ENCODE measurements at places on chromosomes 2 and 18. TPM values are rescaled to one million over a fixed set of nuclear protein-coding genes. Genes with fewer than 3 reads are reported as not detected.
A peak's percentile ranks its signal among the peaks of the same experiment; 100 is the strongest.

DNA sequence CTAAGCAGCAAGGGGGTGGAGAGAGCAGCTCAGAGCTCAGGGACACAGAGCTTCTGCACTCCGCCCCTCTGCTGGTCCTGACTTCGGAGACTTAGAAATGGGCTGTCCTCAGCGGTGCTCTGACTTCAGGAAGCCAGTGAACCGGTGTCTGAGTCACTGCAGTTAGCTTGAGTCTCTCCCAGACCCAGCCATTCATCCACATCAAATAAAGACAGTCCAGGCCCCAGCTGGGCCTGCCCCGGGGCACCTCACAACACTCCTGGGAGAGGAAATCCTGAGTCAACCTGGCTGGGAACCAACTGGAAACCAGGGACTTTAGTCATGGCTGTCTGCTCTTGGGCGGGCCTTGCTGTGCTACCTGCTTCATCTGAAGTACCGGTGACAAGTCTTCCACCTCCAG, 5.4 kb upstream of the ITGB6 start:
- no peak for DNase-seq

DNA sequence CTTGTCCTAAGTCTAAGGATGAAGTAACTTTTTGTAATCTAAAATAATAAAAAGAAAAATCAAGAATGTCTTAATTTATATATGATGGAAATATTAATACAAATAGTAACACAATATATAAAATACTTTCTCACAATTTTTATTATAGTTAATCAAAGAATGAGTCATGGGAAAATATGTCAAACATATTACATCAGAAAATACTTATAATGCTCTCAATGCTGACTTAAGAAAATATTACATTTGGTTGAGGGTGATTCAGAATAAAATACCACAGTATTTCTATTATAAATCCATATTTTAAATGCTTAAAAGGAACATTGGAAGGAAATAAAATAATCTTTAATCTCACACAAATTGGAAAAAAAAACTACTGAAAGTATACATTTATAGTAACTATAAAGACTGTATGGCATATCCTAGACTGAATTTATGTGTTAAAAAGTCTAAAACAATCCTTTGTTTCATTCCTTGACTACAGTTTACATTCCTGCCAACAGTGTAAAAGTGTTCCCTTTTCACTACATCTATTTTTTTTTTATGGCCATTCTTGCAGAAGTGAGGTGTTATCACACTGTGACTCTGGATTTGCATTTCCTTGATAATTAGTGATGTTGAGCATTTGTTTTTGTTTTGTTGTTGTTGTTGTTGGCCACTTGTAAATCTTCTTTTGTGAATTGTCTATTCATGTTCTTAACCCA, 1573.5 kb upstream of the ACVR2A start:
- no peak for DNase-seq

DNA sequence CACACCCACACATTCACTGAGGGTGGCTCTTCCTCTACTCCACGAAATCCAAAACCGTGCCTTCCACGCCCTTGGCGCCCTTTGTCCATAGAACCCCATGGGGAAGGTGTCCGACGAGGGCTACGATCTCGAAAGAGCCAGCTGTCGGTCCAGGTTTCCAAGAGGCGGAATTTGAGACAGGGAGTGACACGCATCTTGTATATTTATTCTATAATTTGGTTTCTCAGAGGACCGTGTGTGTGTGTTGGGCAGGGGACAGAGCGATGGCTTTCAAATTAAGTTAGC, 726 bp downstream of the C2orf69 start:
- no peak for DNase-seq

Gene IL36A
- not detected for total RNA-seq

GRCh38 chr2:179344280-179344964, 79.8 kb upstream of the SESTD1 start:
- DNase-seq = no peak

DNA sequence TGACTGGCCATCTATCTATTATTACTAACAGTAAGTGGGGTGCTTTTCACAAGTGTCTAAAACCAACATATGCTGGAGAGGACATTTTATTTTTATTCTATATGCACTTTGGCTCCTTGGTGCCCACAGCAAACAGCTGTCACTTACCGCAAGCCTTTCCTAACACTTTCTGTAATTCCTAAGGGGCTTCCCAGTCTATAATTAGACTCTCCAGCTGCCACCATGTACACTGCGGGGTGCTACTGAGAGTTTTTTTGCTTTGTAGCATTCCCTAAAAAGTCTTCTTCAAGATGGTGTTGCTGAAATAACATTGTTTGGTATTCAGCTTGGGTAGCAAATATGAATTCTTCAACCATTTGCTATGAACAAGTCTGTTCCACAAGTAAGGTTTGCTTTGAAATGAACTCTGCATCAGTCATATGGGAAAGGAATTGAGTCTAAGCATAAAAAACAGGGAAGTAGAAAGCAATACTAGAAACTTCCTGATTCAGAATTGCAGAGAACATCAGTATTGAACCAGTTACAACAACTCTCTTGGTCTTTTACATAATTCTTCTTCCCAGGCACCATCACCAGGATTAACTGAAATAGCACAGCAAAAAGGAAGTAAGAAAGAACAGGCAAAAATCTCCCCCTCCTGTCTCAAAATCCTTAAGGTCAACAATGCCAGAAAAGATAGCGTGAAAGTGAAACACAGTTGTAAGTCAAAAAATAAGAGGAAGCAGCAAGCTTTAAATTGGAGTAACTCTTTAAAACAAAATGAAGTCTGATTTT, 28.6 kb downstream of the EPB41L3 start:
- no peak for DNase-seq

DNA sequence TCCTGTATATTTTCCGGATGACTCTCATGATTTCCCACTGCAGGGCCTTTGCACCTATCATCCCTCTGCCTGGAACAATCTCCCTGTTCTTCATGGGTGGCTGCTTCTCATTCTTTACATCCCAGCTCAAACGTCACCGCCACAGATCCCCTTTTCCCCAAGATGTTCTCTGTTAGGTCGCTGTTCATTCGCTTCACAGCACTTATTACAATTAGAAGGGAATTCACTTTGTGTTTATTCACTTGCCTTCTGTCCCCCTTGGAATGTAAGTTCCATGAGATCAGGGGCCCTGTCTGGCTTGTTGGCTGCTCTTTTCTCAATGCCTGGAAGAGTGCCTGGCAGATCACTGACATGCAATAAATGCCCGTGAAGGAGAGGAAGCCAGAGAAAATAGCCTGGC, 106.7 kb downstream of the FOXI3 start:
- no peak for DNase-seq

DNA sequence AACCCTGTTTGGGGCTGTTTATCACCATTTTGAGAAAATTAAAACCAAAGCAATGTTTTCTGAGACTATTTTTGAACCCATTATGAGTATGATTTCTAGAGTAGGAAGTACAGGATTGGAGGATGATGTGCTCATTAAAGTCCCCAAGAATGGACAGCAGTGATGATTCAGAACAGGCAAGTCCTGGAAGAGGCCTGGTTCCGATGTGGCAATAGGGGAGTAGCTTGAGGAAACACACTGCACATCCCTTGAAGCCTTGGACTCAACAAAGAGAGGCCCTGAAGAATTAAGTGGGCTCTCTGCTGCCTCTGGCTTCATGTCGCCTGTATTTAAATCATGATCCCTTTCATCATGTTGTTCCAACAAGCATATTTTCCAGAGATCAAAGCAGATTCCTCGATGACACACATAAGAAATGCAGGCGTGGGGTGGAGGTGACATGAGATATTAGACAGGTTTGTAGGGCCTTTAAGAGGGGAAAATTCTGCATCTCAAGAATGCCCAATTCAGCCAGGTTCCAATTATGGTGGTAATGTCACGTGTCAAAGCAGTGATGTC, 242.2 kb downstream of the FHOD3 start:
- DNase-seq = no peak

Gene SGPP2
- total RNA-seq = 0.33 TPM

Gene ASAP2
- total RNA-seq = 3.5 TPM

DNA sequence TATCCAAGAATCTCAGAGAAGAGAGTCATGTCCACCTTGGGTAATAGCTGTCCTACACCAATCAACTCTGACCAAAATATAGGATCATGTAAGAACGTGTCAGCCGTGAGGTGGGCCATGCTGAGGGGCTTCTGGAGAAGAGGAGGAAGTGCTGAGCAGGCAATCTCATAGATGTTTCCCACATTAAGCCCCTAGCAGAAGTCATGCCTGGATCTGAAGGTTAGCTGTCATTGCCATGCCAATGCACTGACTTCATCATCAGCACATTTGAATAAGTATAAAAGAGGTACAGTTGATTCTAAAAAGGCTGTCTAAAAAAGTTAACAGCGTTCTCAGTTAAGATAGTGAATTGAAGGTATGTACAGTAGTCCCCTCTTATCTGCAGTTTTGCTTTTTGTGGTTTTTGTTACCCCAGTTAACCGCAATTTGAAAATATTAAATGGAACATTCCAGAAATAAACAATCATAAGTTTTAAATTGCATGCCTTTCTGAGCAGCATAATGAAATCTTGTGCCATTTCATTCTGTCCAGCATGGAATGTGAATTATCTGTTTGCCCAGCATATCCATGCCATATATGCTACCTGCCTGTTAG, 67.2 kb upstream of the TMEM17 start:
- DNase-seq = no peak

DNA sequence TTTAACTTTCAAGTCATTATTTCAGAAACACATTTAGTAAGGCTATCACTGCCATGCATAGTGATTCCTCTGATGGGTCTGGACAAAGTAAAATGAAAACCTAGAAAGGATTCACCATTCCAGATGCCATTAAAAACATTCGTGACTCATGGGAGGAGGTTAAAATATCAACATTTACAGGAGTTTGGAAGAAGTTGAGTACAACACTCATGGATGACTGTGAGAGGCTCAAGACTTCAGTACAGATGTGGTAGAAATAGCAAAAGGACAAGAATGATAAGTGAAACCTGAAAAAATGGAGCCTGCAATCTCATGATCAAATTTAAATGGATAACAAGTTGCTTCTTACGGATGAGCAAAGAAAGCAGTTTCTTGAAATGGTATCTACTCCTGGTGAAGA, 5.8 kb upstream of the TWSG1 start:
- DNase-seq = no peak

GRCh38 chr2:207444756-207445155, 85.0 kb upstream of the CREB1 start:
- DNase-seq = no peak

- no peak for DNase-seq
Measured at GRCh38 chr2:595141-595815, 81.9 kb downstream of the TMEM18 start.

DNA sequence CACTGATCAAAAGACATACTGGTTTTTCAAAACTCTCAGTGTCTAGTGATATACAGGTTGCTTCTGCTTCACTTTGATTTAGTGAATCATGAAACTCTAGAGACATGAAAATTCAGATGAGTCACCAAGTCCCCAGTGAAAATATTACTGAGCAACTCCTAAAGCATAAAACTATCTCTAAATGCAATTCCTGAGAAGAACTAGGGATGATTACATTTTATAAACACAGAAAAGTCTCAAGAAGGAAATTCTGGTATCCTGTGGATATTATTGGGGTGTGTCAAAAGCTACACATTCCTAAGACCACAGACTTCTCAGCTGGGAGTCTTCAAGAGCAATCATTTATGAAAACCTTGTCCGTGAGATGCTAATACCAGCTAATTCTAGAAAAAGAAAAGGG, 9.7 kb downstream of the LRRTM4 start:
- DNase-seq = no peak

GRCh38 chr2:190380962-190381412, 27.2 kb upstream of the MFSD6 start:
- no peak for DNase-seq

DNA sequence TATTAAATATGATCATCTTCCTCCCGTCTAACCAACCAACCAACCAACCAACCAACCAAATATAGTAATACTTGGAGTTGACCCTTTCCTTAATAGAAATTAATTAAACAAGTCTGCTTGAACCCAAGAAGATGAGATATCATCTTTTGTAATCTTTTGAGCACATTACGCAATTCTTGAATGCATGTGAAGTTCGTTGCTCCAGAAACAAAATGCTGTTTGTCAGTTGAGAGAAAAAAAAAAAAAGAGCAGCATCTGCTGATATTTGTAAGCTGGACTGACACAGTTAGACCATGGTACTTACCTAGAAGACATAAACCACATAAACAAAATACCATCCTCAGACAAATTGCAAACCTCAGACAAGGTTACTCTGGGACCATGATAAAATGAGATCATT, 9.2 kb upstream of the SERPINB2 start:
- DNase-seq = no peak

- DNase-seq = no peak
Measured at GRCh38 chr18:29087616-29088246, 910.8 kb upstream of the CDH2 start.

DNA sequence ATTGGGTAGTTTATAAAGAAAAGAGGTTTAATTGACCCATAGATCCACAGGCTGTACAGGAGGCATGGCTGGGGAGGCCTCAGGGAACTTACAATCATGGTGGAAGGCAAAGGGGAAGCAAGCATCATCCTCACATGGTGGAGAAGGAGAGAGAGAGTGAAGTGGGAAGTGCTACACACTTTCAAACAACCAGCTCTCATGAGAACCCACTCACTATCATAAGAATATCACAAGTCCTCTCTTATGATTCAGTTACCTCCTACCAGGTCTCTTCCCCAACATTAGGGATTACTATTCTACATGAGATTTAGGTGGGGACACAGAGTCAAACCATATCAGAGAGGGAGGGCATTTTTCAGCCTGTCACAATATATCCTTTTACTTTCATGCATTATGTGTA, 22.7 kb upstream of the DOCK10 start:
- DNase-seq = no peak

DNA sequence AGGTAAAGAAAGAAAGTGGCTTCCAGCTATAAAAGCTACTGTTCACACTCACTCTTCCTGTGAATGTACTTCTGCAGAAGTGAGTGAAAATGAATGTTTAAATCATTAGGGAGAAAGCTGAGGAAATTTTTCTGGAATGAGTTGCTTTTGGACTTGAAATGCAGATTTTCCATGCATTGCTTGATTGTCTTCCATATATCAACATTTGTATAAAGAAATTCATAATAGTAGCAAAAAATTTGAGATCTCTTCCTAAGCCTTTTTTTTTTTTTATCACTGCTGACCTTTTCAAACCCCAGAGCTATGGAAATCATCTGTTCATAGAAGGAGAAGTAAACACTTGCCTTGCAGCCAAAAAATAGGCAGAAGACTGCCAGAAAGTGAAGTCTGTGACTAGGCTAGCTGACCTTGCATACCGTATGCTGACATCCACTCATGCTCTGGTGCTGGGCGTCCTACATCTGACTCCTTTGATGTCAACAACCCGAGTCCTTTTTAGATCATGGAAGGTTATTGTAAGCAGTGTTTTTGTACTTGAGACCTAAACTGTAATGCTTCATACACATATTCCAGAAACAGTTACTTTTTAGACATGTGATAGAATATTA, 154.5 kb upstream of the RASGRP3 start:
- no peak for DNase-seq

GRCh38 chr2:45962177-45962921, 310.9 kb downstream of the PRKCE start:
- peak; percentile 39 for DNase-seq

- no peak for DNase-seq
Measured at GRCh38 chr2:9256570-9257043, 50.0 kb downstream of the ASAP2 start.

- DNase-seq = no peak
Measured at GRCh38 chr2:47023332-47023731, 107.7 kb upstream of the MCFD2 start.

Gene TRIM43B
- not detected for total RNA-seq

- no peak for DNase-seq
Measured at GRCh38 chr2:143729296-143729814, 600.1 kb downstream of the ARHGAP15 start.

GRCh38 chr18:11760498-11761167, 71.6 kb downstream of the GNAL start:
- DNase-seq = no peak

GRCh38 chr18:61155586-61155985, 177.6 kb upstream of the CDH20 start:
- DNase-seq = no peak

Data from liver (tissue), 10 donors.